Pericardium fibroblast (primary cell): ENCODE measurements at places on chromosomes 3 and 15. TPM values are rescaled to one million over a fixed set of nuclear protein-coding genes. Genes with fewer than 3 reads are reported as not detected.

Gene ANKRD34C
- not detected in 2 replicates for total RNA-seq

Gene WDR72
- not detected in 2 replicates for total RNA-seq

Gene CCR9
- not detected in 2 replicates for total RNA-seq

Gene SQOR
- total RNA-seq, result 36.9 and 46.6 TPM in 2 replicates

Gene COL6A5
- not detected in 2 replicates for total RNA-seq

Gene GLDN
- total RNA-seq, result 0.17 TPM in 1 of 2 replicates, not detected in the other

Gene IL16
- total RNA-seq, result 6.0 and 6.7 TPM in 2 replicates

Gene DNAJA4
- 1.4 and 2.5 TPM in 2 replicates for total RNA-seq

Gene TMC3
- under 0.01 TPM in 1 of 2 replicates, not detected in the other for total RNA-seq

Gene DHX30
- 30.8 and 40.5 TPM in 2 replicates for total RNA-seq

Gene MYO5C
- total RNA-seq, result under 0.01 and 0.34 TPM in 2 replicates

Gene TM4SF18
- total RNA-seq, result under 0.01 and 7.1 TPM in 2 replicates

Gene SPTBN5
- total RNA-seq, result under 0.01 TPM in 1 of 2 replicates, not detected in the other

Gene KBTBD8
- 1.6 and 2.9 TPM in 2 replicates for total RNA-seq

Gene AP3B2
- total RNA-seq, result 0.47 and 0.60 TPM in 2 replicates

Gene LRRC2
- 0.09 and 0.12 TPM in 2 replicates for total RNA-seq

Gene CAV3
- total RNA-seq, result 1.4 TPM in 1 of 2 replicates, not detected in the other

Gene CPOX
- total RNA-seq, result 24.3 and 35.8 TPM in 2 replicates

Gene TMEM45A
- total RNA-seq, result 74.3 and 93.9 TPM in 2 replicates

Gene ATR
- 9.9 and 11.4 TPM in 2 replicates for total RNA-seq

Gene COLQ
- 0.09 and 0.23 TPM in 2 replicates for total RNA-seq

Gene MCTP2
- 1.1 and 3.4 TPM in 2 replicates for total RNA-seq

Gene CLDN1
- 0.09 and 0.70 TPM in 2 replicates for total RNA-seq

Gene CCR8
- total RNA-seq, result not detected in 2 replicates

Gene NSUN3
- total RNA-seq, result 2.4 and 5.5 TPM in 2 replicates

Gene SLC12A8
- 28.5 and 35.6 TPM in 2 replicates for total RNA-seq

Gene PPP4R2
- total RNA-seq, result 27.3 and 30.0 TPM in 2 replicates

Gene GRIP2
- 0.17 TPM in 1 of 2 replicates, not detected in the other for total RNA-seq

Gene CACNA1D
- total RNA-seq, result 0.09 TPM in 1 of 2 replicates, not detected in the other

Gene IL17RD
- 5.4 and 27.3 TPM in 2 replicates for total RNA-seq

Gene AGBL1
- total RNA-seq, result not detected in 2 replicates

Gene TPRG1
- 0.47 and 1.4 TPM in 2 replicates for total RNA-seq

Gene ZNF80
- not detected in 2 replicates for total RNA-seq
